ENCODE measurements at places on chromosomes 12 and 14.

- no peak for DNase-seq
Observed at GRCh38 chr12:67649261-67649569, 670 bp downstream of the DYRK2 start.

- no peak for DNase-seq
Observed at GRCh38 chr12:65568517-65568916, 255.8 kb upstream of the HMGA2 start.

GRCh38 chr12:44002607-44003006, 166.7 kb downstream of the TMEM117 start:
- no peak for DNase-seq

DNA sequence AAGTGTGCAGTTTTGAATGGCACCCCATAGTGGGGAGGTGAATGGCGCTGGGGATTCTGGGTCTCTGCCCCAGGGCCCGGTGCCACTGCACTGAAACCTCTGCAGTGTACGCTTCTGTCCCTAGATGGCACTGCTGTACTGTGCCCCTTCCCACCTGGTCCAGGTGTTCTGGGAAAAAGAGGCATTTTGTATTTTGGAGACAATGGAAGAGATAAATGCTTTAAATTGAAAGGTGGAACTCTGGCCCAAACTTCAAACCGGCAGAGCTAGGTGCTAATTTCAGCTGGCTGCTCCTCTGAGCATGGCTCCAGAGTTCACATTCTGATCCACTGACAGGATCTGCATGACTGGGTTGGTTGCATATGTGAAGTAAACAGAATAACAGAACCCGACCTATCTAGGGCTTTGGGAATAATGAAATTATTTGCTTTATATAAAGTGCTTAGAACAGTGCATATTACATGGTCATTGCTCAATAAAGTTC, 52.2 kb downstream of the KRT80 start:
- DNase-seq = no peak

DNA sequence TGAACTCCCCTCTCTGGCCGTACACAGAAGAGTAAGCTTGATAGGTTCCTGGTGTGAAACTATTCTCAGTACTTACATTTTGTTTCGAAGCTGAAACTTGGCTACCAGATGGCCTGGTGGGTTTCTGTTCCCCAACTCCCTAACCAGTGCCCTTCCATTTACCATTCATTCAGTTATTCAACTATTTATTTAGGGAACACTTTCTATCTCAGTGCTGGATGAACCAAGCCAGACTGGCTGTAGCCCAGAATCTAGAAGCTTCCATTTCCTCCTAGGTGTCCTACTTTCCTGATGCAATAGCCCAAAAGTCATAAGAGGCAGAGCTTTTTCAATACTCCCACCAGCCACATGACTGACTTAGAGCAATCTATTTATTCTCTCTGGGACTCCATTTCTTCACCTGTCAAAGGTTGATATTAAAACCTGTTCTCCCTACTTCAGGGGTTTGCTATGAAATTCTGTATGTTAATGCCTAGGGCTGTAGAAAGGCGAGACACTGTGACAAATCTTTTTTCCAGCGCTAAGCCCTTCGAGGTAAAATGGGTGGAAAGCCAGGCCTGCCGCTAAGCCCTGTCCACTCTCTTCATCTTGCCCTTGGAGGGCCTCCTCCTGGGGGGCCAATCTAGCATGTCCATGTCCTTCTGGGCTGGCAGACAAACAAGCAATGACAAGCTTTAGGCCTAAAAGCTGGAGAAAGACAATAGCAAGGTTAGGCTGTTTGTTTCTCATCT, 8.1 kb upstream of the IRF2BPL start:
- no peak for DNase-seq

GRCh38 chr12:69389831-69390230, 30.3 kb downstream of the YEATS4 start:
- no peak for DNase-seq

DNA sequence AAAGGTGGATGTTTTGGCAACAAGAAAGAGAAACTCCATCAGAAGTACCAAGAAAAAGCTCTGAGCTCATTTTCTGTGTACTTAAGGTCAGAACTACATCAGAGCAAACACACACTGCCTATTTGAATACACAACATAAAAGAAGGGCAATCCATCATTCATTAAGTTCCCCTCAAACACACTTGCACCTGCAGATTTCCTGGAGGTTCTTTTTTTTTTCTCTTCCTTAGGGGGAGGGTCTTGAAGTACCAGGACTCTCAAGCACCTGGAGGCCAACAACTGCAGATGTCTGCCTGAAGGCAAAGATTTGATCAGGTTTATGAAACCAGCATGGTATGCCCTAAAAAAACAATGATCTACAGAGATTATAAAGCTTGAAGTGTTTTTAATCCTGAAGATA, 26.1 kb upstream of the PTHLH start:
- DNase-seq = no peak

DNA sequence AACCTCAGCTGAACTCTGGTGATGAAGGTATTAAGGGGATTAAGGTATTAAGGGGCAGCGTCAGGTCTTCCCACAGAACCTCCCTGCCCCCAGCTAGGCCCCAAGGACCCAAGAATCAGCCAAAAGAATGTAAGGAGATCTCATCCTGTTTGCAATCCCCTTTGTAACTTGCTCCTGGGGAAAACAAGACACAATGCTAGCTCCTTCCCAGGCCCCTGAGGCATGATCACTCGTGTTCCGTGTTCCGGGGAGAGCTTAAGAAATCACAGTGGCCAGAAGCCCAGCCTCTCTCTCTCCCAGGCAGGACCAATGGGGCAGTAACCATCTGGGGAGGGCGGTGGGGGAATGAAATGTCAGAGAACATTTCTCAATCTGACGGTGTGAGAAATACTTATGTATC, 33.2 kb downstream of the PIGH start:
- no peak for DNase-seq

- no peak for DNase-seq
Observed at GRCh38 chr12:52809166-52809565, 4.8 kb downstream of the KRT4 start.

DNA sequence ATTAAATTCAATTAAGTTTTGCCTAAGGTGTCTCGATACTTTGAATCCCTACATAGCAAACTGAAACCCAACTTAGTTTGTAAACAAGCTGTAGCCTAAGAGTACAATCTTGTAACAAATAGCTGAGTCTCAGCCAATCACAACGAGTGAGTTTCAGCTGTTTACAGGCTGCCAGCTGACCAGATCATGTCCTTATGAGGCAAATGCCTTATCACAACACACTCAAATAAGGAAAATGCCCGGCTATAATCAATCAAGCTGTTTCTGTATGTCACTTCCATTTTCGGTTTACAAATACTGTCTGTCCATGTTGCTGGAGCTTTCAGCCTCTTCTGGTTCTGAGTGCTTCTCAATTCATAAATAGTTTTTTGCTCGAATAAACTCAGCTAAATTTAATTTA, 943.8 kb downstream of the SLC16A7 start:
- no peak for DNase-seq

Measured in left renal cortex interstitium (tissue), 4 donors.